ENCODE measurements at places on chromosomes 4 and X. TPM values are rescaled to one million over a fixed set of nuclear protein-coding genes. Genes with fewer than 3 reads are reported as not detected.

The SPARCL1 gene
- not detected for total RNA-seq

The GAGE13 gene
- not detected for total RNA-seq

The EVC gene
- total RNA-seq, result 2.4 TPM

The ENAM gene
- total RNA-seq, result not detected

DNA sequence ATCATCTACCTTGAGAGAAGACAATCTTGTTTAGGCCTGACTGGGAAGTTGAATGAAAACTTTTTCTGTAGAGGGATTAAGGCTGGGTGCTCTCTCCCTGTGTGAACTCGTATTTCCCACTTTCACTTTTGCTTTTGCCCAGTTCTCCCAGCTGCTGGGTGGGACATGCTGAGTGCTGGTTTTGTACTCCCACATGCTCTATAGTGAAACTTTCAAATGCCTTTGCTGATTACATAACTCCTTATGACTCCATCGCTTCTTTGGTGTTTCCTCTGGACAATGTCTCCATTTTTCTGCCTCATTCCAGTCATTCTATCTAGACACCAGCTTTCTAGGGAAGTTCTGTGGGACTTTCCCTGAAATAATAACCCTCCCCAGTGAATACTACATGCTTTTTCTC, 100.5 kb downstream of the CLNK start:
- no peak for DNase-seq
- no peak overlapping the region for H3K27ac ChIP-seq
- no peaks in the 10 kb centered on the region for H3K27me3 ChIP-seq
- H3K4me3 ChIP-seq, result no peak overlapping the region
- peaks cover 8% of the 10 kb centered on the region for H3K4me1 ChIP-seq
- no peaks in the 10 kb centered on the region for H3K36me3 ChIP-seq

GRCh38 chr4:24888475-24889344, 24.1 kb downstream of the CCDC149 start:
- no peaks in the 10 kb centered on the region for H3K4me1 ChIP-seq
- DNase-seq, result no peak
- no peaks in the 10 kb centered on the region for H3K36me3 ChIP-seq

GRCh38 chrX:42992199-42992943, 214.4 kb upstream of the PPP1R2C start:
- no peak for DNase-seq
- H3K27me3 ChIP-seq, result no peaks in the 10 kb centered on the region
- H3K4me3 ChIP-seq, result no peak overlapping the region
- no peak overlapping the region for H3K27ac ChIP-seq
- no peaks in the 10 kb centered on the region for H3K4me1 ChIP-seq

DNA sequence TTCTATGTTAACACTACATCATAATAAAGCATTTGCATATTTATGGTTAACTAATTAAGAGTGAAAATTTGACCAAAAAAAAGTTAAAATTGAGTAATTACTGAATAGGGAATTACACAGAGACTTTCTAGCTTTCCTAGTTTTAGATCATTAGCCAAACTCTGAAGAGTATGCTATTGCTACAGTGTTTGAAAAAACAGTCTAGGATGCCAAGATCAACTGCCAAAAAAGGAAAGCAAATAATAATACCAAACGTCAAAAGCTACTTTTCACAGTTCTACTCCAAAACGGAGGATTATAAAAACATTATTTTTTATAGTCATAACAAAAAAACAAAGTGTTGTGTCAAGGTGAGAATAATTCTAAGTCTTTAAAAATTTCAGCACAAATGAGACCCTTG, 359.8 kb upstream of the CTSO start:
- no peak overlapping the region for H3K4me3 ChIP-seq
- DNase-seq, result no peak
- no peaks in the 10 kb centered on the region for H3K36me3 ChIP-seq

DNA sequence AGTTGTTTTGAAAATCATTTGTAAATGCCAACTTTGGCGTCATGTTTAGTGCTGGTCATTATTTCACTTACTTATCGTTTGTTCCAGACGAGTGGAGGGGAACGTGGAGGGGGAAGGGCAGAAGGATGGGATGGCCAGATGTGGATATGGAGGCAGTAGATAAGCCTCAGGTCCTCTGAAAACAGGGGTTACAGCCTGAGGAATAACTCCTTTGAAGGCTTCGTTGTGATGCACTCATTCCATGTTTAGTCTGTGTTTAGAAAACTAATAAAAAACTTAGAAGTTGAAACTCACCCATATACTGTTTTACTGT, 1.1 kb downstream of the MOB1B start:
- DNase-seq, result no peak
- H3K4me3 ChIP-seq, result peak overlapping the region; percentile 94
- H3K27me3 ChIP-seq, result peaks cover 4% of the 10 kb centered on the region
- no peak overlapping the region for H3K27ac ChIP-seq

GRCh38 chr4:123555807-123556273, 159.2 kb downstream of the SPRY1 start:
- H3K27me3 ChIP-seq, result no peaks in the 10 kb centered on the region
- H3K4me1 ChIP-seq, result no peaks in the 10 kb centered on the region
- no peaks in the 10 kb centered on the region for H3K36me3 ChIP-seq
- no peak for DNase-seq
- H3K4me3 ChIP-seq, result no peak overlapping the region

DNA sequence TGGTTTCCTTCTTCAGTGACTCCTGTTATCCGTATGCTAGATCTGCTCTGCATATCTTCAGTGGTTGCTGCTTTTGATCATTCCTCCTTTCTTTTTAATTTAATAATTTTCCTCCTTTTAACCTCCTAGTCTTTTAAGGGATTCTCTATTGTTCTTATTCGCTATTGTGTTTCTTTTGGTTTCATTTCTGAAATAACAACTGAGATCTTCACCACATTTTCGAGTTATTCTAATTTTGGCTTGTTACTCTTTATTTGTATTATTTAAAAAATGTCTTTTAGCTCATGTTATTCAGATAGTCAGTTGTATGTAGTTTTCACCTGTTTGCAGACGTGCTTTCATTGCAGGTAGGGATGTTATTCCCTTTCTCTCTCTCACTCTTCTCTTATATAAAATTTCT, 24.9 kb downstream of the IGFBP7 start:
- H3K27ac ChIP-seq, result no peak overlapping the region
- no peak overlapping the region for H3K4me3 ChIP-seq
- no peaks in the 10 kb centered on the region for H3K4me1 ChIP-seq
- peaks cover 14% of the 10 kb centered on the region for H3K27me3 ChIP-seq

GRCh38 chrX:20265726-20266681, 705 bp downstream of the RPS6KA3 start:
- peak overlapping the region; percentile 84 for H3K4me3 ChIP-seq
- peak overlapping the region; percentile 85 for H3K27ac ChIP-seq
- peak; percentile 29 for DNase-seq

GRCh38 chr4:110634350-110635162, 11.7 kb upstream of the PITX2 start:
- peaks cover 70% of the 10 kb centered on the region for H3K27me3 ChIP-seq
- no peaks in the 10 kb centered on the region for H3K36me3 ChIP-seq
- H3K4me3 ChIP-seq, result no peak overlapping the region
- peaks cover 17% of the 10 kb centered on the region for H3K4me1 ChIP-seq

DNA sequence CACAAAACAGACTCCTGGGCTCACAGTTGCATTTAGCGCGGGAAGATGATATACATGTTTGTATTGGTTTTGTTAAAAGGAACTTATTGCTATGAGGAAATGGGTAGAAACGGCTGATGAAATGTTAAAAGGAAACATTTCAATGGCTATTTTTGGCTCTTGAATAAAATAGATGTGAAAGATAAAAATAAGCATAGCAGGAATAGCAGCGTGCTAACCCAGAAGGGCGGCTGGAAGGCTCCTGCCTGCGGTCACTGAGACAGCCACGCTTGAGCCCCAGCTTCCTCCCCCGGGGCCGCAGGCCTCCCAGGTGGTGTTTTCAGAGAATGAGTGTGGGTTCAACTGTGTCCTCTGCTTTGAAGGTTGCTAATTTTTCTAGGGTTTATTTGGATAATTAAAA, 35.0 kb upstream of the CLCN4 start:
- H3K27me3 ChIP-seq, result no peaks in the 10 kb centered on the region
- peaks cover 13% of the 10 kb centered on the region for H3K4me1 ChIP-seq
- no peak for DNase-seq
- H3K4me3 ChIP-seq, result no peak overlapping the region
- no peaks in the 10 kb centered on the region for H3K36me3 ChIP-seq

DNA sequence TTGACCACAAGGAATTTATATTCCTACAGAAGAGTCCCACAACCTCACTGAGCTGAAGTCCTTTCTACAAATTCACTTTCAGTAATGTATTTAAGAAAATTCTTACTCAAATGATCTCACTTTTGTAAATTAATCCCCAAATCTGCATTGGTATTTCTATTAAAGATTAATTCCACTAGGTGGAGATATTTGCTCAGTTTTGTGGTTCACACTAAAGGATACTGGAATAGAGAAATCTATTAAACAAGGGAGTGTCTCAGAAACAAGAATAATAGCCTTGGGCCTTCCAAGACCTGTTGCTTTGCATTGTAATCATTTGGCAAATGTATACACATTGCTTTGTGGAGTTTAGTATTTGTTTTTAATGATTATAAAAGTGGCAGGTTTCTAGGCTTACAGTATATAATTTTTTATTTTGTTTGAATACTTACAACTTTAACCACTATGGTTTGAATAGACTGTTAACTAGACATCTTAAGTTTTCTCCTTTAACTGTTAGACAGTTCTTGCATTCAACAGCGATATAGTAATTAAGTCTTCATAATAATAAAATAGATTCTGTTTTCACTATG, 25.9 kb downstream of the CFAP299 start:
- H3K36me3 ChIP-seq, result no peaks in the 10 kb centered on the region
- H3K27me3 ChIP-seq, result peaks cover 5% of the 10 kb centered on the region
- H3K4me1 ChIP-seq, result no peaks in the 10 kb centered on the region
- no peak for DNase-seq

DNA sequence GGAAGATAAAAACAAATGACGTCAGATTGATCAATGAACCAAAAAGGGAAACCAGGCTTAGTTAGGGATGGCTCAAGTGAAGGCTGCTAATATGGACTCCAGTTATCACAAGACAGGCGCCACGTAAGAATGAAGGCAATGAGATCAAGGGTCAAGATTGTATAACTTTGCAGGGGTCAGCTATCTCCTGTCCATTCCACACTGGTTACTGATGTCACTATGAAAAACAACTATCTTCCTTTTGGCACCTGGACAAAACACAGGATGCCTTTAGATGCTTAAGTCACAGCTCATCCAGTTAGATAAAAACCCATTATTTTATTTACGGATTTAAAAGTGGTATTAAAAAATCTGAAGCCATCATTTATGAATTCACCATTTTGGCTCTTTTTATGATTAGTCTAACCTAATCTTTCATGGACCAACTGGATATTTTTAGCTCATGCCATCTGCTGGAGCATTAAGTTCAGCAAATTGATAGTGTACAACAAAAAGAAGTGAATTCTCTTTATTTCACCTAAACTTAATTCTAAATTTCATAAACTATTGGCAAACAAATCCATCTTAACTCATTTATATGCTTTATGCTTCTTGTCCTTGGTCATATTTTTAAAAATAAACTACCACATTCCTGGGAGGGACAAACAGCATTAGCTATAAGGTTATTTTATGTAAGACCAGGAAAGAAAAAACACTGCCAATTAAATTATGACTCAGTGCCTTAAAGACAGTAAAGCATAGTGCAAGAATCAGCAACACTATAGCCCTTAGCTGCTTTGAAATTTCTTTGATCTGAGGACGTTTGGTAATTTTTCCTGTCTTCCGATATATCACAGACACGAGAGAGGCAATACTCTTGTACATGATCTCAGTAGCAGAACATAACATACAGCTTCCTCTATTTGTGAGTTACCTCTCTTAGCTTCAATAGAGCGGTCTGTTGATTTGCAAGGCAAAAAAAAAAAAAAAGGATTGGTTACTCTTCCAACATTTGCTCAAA, 27.0 kb downstream of the DHX15 start:
- peaks cover 6% of the 10 kb centered on the region for H3K4me1 ChIP-seq
- no peaks in the 10 kb centered on the region for H3K27me3 ChIP-seq
- no peak for DNase-seq
- H3K27ac ChIP-seq, result no peak overlapping the region
- peaks cover 4% of the 10 kb centered on the region for H3K36me3 ChIP-seq

GRCh38 chr4:79364061-79364460, 38.2 kb upstream of the NAA11 start:
- DNase-seq, result no peak
- no peak overlapping the region for H3K4me3 ChIP-seq
- H3K27ac ChIP-seq, result no peak overlapping the region
- no peaks in the 10 kb centered on the region for H3K36me3 ChIP-seq
- no peaks in the 10 kb centered on the region for H3K4me1 ChIP-seq

DNA sequence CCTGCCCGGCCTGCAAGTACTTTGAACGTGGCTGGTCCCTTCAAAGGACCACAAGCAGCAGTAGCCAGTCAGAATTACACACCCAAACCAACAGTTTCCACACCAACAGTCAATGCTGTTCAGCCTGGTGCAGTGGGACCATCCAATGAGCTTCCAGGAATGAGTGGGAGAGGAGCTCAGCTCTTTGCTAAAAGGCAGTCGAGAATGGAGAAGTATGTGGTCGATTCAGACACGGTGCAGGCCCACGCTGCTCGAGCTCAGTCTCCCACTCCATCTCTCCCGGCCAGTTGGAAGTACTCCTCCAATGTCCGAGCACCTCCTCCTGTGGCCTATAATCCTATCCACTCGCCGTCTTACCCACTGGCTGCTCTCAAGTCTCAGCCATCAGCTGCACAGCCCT, 104.4 kb upstream of the MYOZ2 start:
- H3K27ac ChIP-seq, result no peak overlapping the region
- no peak for DNase-seq
- no peaks in the 10 kb centered on the region for H3K4me1 ChIP-seq
- H3K27me3 ChIP-seq, result no peaks in the 10 kb centered on the region
- no peaks in the 10 kb centered on the region for H3K36me3 ChIP-seq
- no peak overlapping the region for H3K4me3 ChIP-seq

- H3K4me1 ChIP-seq, result peaks cover 59% of the 10 kb centered on the region
- H3K4me3 ChIP-seq, result no peak overlapping the region
- H3K27me3 ChIP-seq, result no peaks in the 10 kb centered on the region
- no peaks in the 10 kb centered on the region for H3K36me3 ChIP-seq
Observed at GRCh38 chr4:38669208-38669607, 5.2 kb downstream of the KLF3 start.

GRCh38 chr4:162364651-162365050, 200.9 kb upstream of the FSTL5 start:
- no peak overlapping the region for H3K4me3 ChIP-seq
- no peak for DNase-seq
- no peaks in the 10 kb centered on the region for H3K4me1 ChIP-seq
- H3K27me3 ChIP-seq, result no peaks in the 10 kb centered on the region
- H3K36me3 ChIP-seq, result no peaks in the 10 kb centered on the region

- H3K4me3 ChIP-seq, result no peak overlapping the region
- no peak overlapping the region for H3K27ac ChIP-seq
Observed at GRCh38 chr4:1533501-1534064, 127.3 kb upstream of the NKX1-1 start.

- H3K27ac ChIP-seq, result no peak overlapping the region
- H3K27me3 ChIP-seq, result no peaks in the 10 kb centered on the region
- DNase-seq, result no peak
- no peaks in the 10 kb centered on the region for H3K4me1 ChIP-seq
Observed at GRCh38 chrX:20019672-20020365, 29.0 kb upstream of the BCLAF3 start.

GRCh38 chr4:25937801-25938200, 23.8 kb downstream of the SMIM20 start:
- DNase-seq, result no peak
- H3K27me3 ChIP-seq, result peaks cover 2% of the 10 kb centered on the region
- no peaks in the 10 kb centered on the region for H3K4me1 ChIP-seq

GRCh38 chrX:48831909-48832291, 3.5 kb downstream of the PCSK1N start:
- H3K4me3 ChIP-seq, result no peak overlapping the region
- H3K27me3 ChIP-seq, result peaks cover 56% of the 10 kb centered on the region
- no peaks in the 10 kb centered on the region for H3K4me1 ChIP-seq
- DNase-seq, result no peak
